Psoas muscle (tissue), 8 donors: ENCODE measurements at places on chromosomes 5 and 9. TPM values are rescaled to one million over a fixed set of nuclear protein-coding genes. Genes with fewer than 3 reads are reported as not detected.

The ROR2 gene
- total RNA-seq, result 0.15 TPM

The OR13D1 gene
- not detected for total RNA-seq

The SERF1A gene
- total RNA-seq, result 5.5 TPM

The PCDHGB2 gene
- total RNA-seq, result 1.2 TPM

GRCh38 chr5:119322312-119322947, 33.4 kb upstream of the TNFAIP8 start:
- no peak for DNase-seq

DNA sequence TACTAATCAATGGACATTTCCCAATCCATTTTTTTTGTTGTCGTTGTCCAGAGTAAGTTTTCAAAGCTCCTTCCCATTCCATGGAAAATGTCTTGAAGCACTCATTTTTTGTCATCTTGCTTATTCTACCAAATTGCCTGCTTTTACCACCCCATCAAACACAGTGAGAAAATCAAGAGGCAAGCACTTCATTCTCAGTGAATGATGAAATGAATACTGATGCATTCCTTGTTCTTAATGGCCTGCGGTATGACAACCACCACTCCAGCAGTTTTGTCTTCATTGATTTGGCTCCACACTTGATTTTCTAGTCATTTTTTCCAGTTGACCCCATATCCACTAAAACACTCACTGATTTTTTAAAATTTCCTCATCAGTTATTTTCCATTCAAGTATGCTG, 193.5 kb upstream of the ANKH start:
- no peak for DNase-seq

GRCh38 chr9:6382681-6383080, 30.3 kb upstream of the UHRF2 start:
- DNase-seq, result no peak

GRCh38 chr9:69122549-69123141, 51.4 kb upstream of the TJP2 start:
- DNase-seq, result no peak
